ENCODE measurements at places on chromosomes 1 and 21.

GRCh38 chr21:33026443-33026858 lies 716 bp downstream of the OLIG2 start:
- DNase-seq: no peak

DNA sequence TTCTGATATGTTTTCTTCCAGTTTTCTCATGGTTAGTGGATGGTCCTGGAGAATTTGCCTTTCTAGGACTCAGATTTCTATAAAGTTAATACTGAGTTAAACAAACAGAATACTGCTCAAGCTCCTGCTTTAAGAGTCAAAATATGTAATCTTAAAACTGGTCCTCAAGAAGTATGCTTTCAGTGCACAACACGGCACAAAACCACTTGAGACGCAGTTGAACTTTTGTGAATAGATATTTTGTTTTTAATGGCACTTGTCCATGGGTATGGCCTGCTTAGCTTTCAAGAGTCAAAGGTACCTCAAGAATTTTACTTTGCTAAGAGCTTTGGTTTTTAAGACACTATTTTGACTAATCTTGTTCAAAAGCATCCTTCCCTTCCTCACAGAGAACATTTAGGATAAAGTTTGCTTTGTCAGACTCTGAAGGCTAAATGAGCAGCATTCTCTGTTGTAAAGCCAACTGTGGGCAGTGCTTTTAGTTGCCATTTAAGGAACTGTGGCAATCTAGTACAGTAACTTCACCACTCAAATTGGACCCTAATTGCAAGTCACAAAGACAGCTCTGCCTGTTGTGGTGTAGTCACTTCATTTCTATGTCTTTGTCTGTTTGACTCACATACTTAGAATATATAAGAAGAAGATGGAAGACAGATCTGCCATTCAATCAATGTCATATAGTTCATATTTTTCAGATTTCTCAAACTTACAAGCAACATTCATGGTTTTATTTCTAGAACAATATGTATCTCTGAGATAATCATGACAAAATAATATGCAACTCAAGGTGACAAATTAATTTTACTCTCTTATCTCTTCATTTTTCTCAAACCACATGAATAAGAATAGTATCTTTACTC lies 28.8 kb downstream of the SAMD13 start:
- DNase-seq: no peak

- no peak for DNase-seq
Observed at GRCh38 chr1:218480588-218481099, 135.5 kb downstream of the TGFB2 start.

DNA sequence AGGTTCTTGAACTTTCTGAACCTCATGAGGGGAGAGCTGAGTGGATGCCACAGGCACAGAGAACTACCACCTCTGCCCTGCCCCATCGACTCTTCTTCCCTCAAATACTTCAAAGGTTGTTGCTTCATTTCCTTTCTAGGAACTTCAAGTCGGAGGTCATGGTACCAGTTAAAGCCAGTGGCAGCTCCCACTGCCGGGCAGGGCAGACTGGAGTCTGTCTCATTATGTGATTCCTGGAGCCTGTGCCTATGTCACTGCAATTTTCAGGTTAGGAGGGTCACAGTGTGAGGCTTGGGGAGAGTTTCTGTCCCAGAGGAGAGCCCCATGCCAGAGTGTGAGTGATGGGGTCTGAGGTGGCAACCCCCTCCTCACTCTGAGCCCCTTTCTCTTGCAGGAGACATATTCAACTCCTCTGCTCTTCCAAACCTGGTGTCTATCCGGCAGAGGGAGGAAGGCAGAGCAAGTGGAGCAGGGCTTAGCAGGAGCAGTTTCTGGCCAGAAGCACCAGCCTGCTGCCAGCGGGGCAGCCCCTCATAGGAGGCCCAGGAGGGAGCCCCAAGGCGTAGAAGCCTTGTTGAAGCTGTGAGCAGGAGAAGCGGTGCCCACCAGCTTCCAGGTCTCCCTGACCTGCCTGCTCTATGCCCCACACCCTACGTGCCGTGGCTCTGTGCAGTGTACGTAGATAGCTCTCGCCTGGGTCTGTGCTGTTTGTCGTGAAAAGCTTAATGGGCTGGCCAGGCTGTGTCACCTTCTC lies 29.3 kb downstream of the CAMK1G start:
- DNase-seq: no peak

GRCh38 chr21:42425591-42425990 lies 21.9 kb downstream of the UBASH3A start:
- no peak for DNase-seq

DNA sequence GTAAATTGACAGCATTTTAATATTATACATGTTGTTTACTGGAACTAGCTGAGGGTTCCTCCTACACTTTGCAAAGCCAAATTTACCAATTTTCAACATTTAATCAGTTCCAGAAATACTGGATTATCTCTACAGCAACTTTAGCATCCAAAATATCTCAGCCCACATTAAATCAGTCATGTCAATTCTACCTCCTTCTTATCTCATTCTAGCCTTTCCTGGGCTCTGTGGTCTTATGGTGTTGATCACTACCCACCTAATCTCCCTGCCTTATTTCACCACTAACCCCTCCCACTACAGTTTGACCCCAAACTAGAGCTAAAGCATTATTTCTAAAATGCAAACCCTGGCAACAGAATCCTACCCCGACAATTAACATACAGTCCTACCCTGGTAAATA lies 3.3 kb downstream of the OMA1 start:
- no peak for DNase-seq

- no peak for DNase-seq
Observed at GRCh38 chr1:29593601-29594382, 357.5 kb downstream of the PTPRU start.

DNA sequence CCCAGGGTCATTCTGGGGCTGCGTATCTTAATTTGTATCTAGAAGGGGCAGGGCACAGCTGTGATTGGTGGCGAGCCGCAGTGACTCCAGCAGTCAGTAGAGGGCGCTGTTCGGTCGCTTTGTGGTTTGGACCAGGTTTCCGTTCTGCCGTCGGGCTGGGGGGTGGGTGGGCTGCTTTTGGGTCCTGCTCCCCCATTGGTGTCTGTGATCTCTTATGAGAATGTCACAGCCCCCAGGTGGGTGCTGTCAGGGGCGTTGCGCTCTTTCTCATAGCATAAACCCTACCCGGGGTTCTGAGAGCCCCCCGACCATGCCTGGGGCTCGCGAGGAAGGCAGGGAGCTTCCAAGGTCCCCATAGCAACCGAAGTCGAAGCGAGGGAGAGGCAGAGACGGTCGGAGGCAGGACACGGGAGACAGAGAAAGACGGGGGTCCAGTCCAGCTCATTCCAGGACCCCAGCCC lies 5.4 kb downstream of the TFF3 start:
- DNase-seq: no peak

DNA sequence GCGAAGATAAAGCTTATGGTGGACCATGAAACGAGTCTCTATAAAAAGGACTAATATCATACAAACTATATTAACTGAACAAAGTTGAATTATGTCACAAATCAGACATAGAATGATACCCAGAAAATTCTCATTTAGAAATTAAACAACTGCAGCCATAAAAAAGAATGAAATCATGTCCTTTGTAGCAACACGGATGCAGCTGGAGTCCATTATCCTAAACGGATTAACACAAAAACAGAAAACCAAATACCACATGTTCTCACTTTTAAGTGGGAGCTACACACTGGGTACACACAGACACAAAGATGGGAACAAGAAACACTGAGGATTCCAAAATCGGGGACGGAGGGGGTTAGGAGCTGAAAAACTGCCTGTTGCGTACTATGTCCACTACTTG lies 11.5 kb downstream of the COP1 start:
- DNase-seq: no peak
